CD4-positive, CD25-positive, alpha-beta regulatory T cell (primary cell): ENCODE measurements at places on chromosomes 4 and X.

DNA sequence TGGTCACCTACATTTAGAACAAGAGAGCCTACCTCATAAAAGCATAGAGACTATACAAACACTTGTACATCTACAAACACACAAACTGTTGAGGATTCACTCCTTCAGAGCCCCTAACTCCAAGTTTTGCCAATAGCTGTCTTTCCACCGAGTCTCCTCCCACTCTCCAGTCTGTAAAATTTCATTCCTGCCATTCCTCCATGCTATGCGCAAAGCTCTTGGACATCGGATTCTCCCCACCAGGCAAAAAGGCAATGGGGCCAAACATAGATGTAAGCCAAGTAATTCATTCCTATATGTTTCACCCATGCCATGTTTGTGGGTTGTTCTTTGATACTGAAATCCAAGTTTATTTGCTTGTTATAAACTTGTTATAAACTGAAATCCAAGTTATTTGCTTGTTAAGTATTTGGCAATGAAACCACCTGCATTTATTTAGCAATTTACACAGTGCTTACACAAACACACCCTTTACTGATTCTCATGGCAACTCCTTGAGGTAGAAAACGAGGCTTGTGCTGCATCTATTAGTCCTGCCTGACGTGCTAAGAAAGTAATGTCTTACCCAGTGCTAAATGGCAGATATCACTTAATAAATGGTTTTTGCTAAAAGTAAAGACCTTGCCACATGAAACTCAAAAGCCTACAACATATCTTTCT, 91.1 kb downstream of the SCFD2 start:
- no peak for DNase-seq

- DNase-seq: no peak
Observed at GRCh38 chr4:36374836-36375511, 93.6 kb downstream of the DTHD1 start.

DNA sequence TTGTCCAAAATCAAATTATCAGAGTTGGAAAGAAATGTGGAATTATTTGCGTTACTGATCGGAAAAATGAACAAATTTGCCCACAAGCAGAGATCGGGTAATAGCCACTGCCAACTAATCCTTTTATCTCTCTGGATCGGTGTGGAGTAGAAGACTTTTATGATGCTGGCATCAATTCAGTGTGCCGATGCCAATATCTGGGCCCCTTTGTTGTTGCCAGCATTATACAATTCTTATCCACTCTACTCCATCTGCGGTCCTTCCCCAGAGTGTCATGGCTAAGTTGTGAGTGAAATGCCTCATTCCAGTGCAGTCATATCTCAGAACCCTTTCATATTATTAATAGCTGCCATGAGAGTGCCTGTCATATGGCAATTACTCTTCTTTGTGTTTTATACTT, 660.2 kb downstream of the ADGRL3 start:
- DNase-seq: no peak

DNA sequence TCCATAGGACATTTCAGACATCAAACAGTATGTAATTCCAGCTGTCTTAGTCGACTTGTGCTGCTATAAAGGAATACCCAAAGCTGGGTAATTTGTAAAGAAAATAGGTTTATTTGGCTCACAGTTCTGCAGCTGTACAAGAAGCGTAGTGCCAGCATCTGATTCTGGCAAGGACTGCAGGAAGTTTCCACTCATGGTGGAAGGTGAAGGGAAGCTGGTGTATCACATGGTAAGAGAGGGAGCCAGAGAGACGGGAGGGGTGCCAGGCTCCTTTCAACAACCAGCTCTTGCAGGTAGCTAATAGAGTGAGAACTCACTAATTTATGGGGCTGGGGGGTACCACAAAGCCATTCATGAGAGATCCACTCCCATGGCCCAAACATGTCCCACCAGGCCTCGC, 253.0 kb upstream of the FGF13 start:
- no peak for DNase-seq

DNA sequence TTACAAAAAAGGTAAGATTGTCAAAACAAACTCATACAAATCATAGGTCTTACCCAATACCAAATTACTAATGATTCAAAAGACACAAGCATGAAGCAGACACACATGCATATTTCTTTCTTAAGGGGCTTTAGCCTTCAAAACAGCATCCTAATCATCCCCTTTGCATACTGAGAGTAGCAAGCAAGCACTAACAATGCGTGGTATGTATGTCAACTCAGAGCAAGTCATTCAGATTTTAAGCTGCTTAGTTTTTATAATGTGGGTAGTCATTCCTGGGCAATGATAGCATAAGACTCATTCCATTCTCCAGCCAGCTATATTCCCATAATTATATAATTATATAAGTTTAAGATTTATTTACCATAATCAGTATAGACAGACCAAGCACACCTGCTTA, 219.6 kb downstream of the DKK2 start:
- no peak for DNase-seq

GRCh38 chr4:115824630-115825029, 711.2 kb upstream of the NDST4 start:
- no peak for DNase-seq

GRCh38 chrX:108000751-108001150, 18.6 kb upstream of the TEX13B start:
- no peak for DNase-seq

GRCh38 chr4:69124941-69125340, 28.7 kb downstream of the UGT2B7 start:
- no peak for DNase-seq

DNA sequence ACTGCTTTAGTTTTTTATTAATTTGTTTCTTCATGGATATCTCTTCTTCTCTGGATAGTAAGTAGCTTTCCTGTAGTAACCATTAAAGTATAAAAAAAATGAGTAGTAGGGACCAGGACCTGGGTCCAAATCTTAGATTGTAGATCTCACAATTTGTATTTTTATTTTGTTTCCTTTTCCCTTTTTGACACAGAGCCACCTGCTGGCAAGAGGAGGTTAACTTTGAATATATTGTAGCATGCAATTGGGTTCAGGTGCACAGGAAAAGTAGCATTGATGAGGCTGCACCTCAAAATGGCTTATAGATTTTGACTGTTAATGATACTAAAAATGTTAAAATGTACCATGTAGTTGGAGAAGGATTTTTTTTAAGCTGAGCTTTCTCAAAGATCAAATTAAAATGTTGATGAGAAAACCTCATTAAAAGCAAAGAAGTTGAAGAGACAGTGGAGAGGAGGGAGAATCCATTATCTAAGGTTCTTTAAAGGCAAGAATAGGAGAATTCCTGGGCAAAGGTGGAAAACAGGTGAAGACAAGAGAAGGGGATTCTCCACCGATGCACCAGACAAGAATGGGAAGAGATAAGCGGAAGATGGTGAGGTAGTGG, 48.3 kb upstream of the HPGDS start:
- no peak for DNase-seq

DNA sequence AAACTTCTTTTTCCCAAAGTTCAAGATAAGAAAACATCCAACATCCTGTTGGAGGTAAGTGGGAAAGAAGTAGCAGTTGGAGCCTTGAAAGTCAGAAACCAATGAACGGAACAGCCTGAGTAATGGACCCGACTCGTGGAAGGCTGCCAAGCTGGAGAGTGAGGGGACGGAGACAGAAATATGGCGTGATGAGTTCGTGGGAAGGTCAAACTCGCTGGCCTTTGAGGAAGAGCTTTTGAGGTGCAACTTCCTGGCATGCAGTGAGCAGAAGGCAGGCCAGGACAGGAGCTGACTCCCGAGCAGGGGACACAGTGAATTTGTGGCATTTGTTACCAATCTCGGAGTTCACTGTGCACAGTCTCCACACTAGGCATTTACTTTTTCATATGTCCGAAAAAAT, 1.0 kb upstream of the TRIML1 start:
- no peak for DNase-seq

DNA sequence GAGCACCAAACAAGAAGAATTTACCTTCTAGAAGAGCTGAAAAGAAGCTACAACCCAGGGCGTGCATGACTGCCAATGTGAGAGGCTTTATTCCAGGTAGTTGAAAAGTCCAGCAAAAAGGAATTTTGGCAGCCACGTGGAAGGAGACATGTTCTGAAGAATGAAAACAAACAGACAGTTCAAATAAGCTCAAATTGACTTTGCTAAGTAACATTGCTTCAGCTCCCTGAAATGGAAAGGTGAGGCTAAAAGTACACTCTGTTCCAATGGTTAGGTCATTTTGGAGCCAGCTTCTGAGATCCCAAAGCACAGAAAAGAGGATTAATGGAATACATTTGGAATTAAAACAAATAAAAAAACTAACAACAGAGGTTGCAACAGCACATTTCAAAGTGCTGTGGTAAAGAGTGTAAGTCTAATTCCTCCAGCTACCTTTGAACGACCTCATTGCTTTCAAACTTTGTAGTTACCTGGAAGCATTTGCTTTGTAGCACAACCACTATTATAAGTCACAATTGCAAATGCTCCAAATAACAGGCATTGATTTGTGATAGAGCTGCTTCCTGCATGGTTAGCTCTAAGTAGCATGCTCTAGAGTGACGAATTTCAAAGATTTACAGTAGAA, 405.3 kb upstream of the EDA2R start:
- no peak for DNase-seq

GRCh38 chr4:75781305-75781704, 56.9 kb downstream of the USO1 start:
- no peak for DNase-seq

GRCh38 chrX:119155416-119156035, 27.9 kb upstream of the KIAA1210 start:
- DNase-seq: no peak

DNA sequence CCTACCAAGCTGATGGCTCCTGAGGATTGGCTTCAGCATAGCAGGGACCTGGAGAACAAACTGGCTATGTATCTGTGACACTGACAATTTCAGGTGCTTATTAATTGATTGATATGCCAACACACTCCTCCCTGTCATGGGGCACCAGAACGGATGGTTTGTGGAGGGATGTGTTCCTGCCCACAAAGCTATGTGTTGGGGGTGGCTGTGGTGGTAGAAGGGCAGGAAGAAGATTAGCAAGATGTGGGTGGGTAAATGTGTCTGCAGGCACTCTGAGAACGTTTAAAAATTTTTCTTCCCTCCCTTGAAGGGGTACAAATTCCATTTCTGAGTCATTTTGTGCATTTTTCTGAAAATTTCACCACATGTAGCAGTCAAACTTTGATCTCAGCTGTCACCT, 55.0 kb upstream of the SCML1 start:
- no peak for DNase-seq

- no peak for DNase-seq
Observed at GRCh38 chrX:119802546-119802945, 11.1 kb upstream of the RPL39 start.

DNA sequence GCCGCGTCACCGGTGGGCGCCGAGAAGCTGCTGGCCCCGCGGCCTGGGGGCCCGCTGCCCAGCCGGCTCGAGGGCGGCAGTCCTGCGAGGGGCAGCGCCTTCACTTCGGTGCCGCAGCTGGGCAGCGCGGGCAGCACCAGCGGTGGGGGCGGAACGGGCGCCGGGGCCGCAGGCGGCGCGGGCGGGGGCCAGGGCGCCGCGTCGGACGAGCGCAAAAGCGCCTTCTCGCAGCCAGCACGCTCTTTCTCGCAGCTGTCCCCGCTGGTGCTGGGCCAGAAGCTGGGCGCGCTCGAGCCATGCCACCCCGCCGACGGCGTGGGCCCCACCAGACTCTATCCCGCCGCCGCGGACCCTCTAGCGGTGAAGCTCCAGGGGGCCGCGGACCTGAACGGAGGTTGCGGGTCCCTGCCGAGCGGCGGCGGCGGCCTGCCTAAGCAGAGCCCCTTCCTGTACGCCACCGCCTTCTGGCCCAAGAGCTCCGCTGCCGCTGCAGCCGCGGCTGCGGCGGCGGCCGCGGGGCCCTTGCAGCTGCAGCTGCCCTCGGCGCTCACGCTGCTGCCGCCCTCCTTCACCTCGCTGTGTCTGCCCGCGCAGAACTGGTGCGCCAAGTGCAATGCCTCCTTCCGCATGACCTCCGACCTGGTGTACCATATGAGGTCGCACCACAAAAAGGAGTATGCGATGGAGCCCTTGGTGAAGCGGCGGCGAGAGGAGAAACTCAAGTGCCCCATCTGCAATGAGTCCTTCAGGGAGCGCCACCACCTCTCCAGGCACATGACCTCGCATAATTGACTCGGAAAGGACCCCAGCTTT, 5.6 kb downstream of the PRDM8 start:
- peak; percentile 69 for DNase-seq

DNA sequence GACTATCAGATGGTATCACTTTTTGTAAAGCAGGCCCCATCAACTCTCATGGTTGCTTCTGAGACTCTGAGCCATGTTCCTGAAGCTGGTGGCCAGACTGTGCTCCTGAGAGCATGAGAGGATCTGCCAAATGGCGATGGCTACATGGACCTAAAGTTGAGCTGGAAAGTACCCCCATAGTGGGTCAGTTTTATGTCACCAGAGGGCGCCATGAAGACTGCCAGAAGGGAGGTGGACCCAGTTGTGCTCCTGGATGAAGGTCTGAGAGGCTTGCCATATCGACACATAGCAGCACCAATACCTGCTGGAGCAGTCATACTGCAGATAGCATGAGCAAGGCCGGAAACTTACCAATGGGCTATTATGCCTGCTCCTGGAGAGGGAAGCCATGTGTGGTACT, 105.7 kb downstream of the SLITRK2 start:
- no peak for DNase-seq

- no peak for DNase-seq
Observed at GRCh38 chr4:106312997-106313522, 2.9 kb downstream of the TBCK start.

DNA sequence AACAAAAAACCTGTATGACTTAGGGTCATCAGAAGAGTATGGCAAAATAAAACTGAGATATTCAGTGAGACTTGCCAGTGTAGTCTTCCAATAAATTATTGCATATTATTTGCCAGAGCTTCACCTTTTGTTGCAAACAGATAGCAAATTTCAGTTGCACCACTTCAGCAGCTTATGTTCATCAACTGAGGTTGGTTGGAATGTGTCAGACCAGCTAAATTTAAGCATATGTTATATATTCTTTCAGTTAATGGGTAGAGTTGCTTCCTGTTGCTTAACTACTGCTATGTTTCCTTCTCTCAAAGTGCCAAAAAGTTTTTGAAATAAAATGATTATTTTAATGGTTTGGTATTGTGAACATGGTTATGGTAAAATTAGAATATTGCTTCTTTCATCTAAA, 61.5 kb downstream of the GALNT7 start:
- no peak for DNase-seq

GRCh38 chr4:164779811-164780216, 25.9 kb downstream of the SMIM31 start:
- DNase-seq: peak; percentile 12
